ENCODE measurements at places on chromosomes 5 and 9.

- DNase-seq: no peak
Measured at GRCh38 chr5:79318935-79319614, 83.1 kb downstream of the JMY start.

DNA sequence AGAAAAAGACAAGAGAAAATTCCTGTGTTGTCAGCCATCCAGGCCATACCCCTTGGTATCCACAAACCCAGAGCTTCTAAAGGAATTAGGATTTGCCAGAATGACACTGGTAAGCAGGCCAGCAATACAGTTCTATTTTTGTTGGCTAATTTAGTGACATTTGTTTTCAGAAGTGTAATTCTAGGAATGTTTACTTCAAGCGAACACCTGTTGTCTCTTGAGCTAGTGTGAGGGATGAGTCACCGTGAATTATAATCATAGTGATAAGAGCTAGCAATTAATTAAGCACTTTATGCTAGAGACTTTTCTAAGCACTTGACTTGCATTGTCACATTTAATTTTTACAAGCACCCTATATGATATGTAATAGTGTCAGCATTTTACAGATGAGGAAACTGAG is 99.2 kb downstream of the PRKACG start:
- no peak for DNase-seq

GRCh38 chr9:35470894-35471293 is 19.0 kb upstream of the RUSC2 start:
- DNase-seq: no peak

GRCh38 chr5:111820072-111820471 is 63.1 kb upstream of the NREP start:
- DNase-seq: no peak

- DNase-seq: no peak
Measured at GRCh38 chr5:143977891-143978461, 166.0 kb downstream of the HMHB1 start.

GRCh38 chr5:38929838-38930237 is 84.0 kb downstream of the OSMR start:
- DNase-seq: no peak

- DNase-seq: no peak
Measured at GRCh38 chr5:2642684-2643345, 108.7 kb downstream of the IRX2 start.

GRCh38 chr5:116959843-116960242 is 385.2 kb upstream of the SEMA6A start:
- no peak for DNase-seq

DNA sequence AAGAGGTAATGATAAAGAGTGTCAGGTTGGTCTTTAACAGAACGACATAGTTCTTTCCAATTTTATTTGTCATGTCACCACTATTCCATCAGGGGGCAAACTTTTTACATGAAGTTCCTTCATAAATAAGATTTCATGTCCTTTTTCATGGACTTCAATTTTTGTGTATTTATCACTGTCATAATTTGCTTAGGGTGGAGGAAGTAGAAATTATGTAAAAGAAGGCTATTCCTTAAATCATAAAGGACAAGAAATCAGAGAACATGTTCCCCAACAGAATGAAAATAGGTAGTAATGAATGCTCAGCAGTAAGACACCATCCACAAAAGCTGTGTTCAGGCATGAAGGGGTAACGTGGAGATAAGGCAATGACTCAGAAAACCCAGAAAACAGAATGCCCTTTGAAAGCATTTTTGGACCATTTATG is 72.7 kb downstream of the ZFAND5 start:
- DNase-seq: peak; percentile 21

- no peak for DNase-seq
Measured at GRCh38 chr9:87968155-87968554, 6.2 kb downstream of the CDK20 start.

- DNase-seq: peak; percentile 78
Measured at GRCh38 chr9:69035438-69036308, at the start of gene FXN. Gene FXN, plus strand, starts transcription at chr9:69035752. Its CDS starts 31 bp downstream, at chr9:69035783.

- no peak for DNase-seq
Measured at GRCh38 chr9:98575379-98576346, 133.1 kb downstream of the GABBR2 start.

GRCh38 chr9:20553558-20554149 is 68.6 kb downstream of the MLLT3 start:
- DNase-seq: no peak
